ENCODE measurements at places on chromosomes 12 and 14.

DNA sequence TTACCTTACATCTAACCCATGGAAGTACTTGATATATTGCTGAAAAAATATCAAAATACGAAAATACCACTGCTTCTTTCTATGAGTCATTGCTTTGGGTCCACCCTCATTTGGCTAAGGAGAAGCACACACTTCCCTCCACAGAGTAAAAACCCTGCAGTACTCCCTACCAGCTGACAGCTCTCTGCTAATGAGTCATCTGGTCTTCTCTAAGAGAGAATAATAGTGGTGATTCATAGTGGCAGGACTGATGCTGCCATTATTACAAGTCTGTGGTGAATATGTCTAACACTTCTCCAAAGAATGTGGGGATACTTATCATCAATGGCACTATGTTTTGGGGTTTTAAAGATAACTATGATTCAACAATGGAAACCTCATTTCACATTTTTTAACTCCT lies 90.7 kb downstream of the PPFIA2 start:
- no peak for DNase-seq

DNA sequence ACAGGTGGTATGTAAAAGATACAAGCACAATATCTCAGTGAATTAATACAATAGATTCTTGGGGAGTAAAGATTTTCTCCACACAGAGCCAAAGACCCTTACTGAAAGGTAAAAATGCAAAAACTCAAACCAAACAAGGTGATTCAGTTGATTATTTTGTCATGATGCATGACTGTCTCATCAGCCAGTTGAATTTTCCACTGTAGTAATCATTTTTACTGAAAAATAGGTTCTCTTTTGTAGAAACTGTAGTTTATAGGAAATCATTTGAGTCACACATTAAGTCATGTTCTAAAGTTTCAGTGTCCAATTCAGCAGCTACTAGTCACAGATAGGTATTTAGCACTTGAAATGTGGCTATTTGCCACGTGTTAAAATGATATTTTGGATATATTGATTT lies 53.6 kb downstream of the PPFIA2 start:
- DNase-seq = no peak

- no peak for DNase-seq
Observed at GRCh38 chr14:74134484-74134883, 49.7 kb downstream of the LIN52 start.

- DNase-seq = no peak
Observed at GRCh38 chr14:70116278-70116677, 72.5 kb downstream of the SLC8A3 start.

DNA sequence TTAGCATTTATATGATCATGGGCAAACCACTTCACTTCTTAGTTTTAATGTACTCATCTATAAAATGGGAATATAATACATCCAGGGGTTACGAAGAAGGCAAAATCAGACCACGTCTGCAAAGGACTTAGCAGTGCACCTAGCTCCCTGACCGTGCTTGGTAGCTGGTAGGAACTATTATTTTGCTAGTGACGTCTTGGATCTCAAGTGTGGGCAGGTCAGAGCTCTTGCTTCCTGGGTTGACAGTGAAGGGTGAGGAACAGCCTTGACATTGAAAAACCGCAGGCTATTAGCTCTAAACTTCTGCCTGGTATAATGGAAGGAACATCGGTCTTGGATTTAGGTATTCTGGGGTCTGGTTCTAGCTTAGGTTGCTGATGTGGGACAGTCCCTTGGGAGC lies 89.3 kb upstream of the MED13L start:
- DNase-seq = no peak

All from CD8-positive, alpha-beta memory T cell (primary cell).